Hepatic stellate cell (primary cell): ENCODE measurements at places on chromosomes 2 and 18.

- DNase-seq = peak; percentile 45
These were observed 675 bp upstream of the SPIRE1 start for GRCh38 chr18:12658426-12659138.

DNA sequence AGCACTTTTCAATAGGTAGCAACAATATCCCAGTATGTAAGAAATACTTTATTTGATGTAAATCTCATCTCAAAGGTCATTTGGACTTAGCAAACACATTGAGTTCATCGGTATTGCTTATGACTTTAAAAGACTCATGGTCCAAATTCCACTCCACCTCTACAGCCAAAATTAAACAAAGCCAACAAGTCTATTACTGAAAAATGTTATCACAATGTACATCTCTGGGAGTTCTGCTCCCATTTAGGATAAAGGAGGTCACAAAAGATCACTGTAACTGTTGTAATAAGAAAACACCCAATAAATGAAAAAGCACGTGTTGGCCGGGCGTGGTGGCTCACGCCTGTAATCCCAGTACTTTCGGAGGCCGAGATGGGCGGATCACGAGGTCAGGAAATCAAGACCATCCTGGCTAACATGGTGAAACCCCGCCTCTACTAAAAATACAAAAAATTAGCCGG lies 50.0 kb downstream of the ESCO1 start:
- DNase-seq = no peak

DNA sequence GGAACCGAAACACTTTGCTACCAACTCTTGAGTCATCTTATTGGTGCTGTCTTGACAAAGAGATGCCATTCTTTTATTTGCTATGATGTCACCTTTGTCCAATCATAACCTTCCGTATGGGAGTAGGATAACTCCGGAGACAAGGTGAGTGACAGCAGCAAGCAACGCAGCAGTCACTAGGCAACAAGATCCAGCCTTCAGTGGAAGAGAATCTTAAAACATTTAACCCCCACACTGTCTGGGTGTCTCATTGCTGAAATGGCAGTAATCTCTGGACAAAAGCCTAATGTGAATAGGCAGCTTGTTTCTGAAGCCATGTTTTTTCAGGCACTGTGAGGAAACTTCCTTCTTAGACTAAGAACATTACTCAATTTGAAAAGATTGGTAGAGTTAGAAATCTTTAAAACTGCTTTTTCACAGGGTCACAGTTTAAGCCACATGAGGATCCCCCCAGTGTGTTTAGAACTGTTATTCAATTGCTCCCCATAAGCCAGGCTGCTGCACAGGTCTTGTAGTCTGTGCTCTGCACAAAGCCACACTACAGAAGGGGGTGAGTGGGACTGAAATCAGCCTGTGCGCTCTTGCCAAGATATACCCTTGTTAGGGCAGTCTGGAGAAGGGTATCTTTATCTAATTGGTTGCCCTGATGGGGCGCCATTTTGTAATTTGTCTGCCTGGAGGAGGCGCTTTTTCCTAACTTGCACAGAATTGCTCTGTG lies 131.5 kb upstream of the STON1 start:
- DNase-seq = no peak

DNA sequence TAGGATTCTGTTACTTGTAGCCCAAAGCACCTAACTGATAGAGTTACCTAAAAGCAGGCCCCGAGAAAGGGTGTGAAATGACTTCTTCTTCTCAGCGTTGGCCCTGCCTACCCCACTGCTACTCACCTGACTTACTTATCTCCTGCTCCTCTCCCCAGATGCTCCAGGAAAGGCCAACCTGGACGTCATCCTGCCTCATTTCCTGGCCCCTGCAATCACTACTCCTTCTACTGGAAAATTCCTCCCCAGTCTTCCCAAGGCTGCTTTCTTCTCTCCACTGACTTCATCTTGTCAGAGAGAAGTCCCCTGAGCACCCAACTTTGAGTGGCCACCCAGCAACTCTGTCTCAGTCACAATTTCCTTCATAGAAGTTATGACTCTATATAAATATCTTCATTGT lies 63.4 kb upstream of the KLF7 start:
- DNase-seq = no peak

DNA sequence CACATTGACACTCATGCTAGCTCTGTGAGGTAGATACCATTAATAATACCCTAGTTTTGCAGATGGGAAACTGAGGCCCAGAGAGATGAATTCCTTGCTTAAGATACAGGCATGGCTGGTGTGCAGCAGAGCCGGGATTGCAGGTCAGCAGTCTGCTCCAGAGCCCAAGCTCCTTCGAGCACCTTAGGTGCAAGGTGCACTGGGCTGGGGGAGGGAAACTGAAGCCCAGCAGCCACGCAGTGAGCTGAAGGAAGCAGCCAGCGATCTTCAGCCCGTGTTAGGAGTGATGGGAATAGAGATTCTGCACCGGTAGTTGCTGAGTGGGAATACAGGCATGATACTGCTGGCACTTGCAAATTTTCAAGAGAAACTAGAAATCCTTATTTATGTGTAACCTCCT lies 50.6 kb downstream of the TANC1 start:
- DNase-seq = no peak

- DNase-seq = no peak
These were observed 70.6 kb downstream of the DAW1 start for GRCh38 chr2:227942021-227942420.

DNA sequence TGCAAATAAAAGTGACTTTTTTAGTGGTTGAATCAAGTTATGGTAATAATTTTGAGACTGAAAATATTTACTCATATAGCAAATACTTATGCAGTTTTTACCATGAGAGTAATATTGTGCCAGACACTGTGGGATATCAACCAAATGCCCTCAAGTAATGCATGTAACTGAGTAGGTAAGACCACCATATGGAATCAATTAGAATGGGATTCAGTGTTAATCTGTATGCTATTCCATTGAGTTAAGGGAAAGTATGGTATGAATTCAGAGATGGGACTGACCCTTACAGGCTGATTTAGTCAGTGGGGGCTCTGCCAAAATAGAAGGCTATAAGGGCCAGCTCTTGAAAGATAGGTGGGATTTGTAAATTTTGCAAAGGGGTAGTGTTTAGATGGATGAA lies 131.6 kb downstream of the CCDC85A start:
- no peak for DNase-seq

DNA sequence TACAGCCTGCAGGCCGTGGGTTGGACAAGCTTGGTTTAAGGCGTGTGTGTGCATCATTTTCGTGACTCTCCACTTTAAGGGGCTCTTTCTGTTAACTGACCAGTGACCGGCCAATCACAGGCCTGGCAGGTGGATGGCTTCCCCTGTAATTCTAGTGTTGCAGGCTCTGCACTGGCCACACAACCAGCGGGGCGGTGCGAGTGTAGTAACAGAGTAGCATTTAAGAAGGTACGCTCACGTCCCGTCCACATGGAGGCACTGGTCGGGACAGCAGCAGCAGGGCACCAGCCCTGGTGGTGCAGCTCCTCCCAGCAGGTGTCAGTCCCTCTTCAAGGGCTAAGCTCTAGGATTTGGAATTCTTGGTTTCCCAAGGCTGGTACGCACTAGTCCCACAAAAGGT lies 8.0 kb upstream of the ANO7 start:
- no peak for DNase-seq

DNA sequence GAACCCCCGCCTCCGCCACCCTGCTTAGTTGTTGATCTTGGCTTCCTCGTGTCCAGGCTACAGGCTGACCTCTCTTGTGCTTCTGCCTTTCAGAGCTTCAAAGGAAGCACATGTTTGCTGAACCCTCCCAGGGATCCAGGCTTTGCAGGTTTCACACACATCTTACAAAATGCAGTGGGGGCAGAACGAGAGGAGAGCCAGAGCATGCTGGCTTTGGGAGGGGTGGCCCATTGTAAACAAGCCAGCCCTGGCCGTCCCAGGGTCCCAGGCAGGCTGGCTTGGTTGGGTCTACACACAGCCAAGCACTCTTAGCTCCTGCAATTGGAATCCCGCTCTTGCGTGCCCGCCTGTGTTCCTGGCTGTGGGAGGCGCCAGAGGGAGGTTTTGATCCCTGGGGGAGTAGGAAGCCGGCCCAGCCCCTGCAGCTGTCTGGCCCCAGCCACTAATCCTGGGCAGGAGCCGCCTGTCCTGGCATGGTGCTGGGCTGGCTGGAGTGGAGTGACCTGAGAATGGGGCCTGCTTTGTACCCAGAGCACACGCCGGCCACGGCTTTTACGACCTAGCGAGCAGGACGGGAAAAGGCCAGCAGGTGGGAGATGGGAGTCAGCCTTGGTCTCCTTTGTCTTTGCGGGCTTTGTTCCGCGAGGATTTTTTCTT lies 53.9 kb downstream of the SH3BP4 start:
- no peak for DNase-seq

GRCh38 chr2:126846241-126846640 lies 52.4 kb upstream of the TEX51 start:
- DNase-seq = no peak

- no peak for DNase-seq
These were observed 19.5 kb downstream of the G6PC2 start for GRCh38 chr2:168920504-168921157.

DNA sequence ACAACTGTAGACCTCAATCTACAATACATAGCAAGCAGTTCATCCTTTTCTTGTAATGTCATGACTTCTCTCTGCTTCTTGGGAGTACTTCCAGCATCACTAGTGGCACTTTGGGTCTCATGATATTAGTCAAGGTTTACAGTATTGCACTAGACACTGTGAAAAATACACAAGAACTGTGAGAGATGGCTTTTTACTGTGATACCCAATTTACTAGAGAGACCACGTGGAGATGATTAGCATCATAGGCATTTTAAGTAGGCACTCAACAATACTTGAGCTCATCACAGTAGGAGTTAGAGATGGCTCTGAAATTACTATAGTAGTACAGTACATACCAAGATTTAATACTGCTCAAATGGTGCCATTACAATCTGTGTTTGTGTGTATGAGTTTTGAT lies 112.8 kb upstream of the EML6 start:
- no peak for DNase-seq

- DNase-seq = no peak
These were observed 132.9 kb upstream of the PKDCC start for GRCh38 chr2:41914936-41915335.

- DNase-seq = no peak
These were observed 77.0 kb upstream of the UBXN4 start for GRCh38 chr2:135664623-135665068.

- no peak for DNase-seq
These were observed 66.2 kb downstream of the CRACDL start for GRCh38 chr2:98869870-98870269.

DNA sequence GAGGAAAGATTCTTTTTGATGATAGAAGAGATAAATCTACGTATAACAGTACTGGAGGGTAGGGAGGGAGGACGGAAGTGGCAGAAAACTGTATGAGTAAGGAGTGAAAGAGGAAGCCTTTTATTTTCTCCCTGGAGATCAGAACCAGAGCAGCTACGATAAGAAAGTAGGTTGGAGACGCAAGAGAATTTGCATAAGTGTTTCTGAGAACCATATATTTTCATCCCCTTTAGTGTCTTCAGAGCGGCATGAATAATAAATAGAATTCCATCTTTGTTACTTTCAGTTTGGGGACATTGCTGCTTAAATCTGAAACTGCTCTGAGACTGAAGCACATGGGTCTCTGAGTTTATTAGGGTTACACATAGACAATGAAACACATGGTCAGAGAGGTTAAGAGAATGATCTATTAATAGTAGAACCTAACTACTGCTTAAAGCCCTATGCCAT lies 230.2 kb upstream of the TNP1 start:
- peak; percentile 39 for DNase-seq

- DNase-seq = no peak
These were observed 113.7 kb downstream of the TTC27 start for GRCh38 chr2:32741575-32741974.

- no peak for DNase-seq
These were observed 92.8 kb downstream of the ASAP2 start for GRCh38 chr2:9299161-9300100.

- DNase-seq = no peak
These were observed 460 bp upstream of the LRRFIP1 start for GRCh38 chr2:237626813-237627440.

DNA sequence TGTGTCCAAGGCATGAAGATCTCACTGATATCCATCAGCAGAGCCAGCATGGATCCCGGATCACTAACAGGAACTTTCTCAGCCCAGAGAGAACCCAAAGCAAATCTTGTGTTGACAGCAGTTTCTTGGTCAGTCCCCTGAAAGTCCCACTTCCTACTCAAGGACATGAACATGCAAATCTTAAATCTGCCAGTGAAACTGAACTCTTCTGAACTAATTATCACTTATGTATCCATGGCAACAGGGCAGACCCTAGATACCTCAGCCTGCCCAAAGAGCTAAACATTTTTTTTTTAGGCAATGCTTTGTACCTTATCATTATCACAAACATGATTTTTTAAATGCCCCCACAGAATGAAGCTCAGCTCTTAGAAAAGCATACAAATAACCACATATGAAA lies 127.8 kb upstream of the DDX18 start:
- DNase-seq = no peak

DNA sequence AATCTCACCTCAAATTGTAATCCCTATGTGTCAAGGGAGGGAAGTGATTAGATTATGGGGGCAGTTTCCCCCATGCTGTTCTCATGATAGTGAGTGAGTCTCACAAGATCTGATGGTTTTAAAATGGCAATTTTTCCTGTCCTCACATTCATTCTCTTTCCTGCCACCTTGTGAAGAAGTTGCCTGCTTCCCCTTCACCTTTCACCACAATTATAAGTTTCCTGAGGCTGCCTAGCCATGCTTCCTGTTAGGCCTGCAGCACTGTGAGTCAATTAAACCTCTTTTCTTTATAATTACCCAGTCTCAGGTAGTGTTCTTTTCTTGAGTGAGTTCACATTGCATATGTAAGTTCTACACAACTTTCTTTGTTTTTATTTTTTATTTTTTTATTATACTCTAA lies 271.5 kb downstream of the EXOC6B start:
- no peak for DNase-seq

DNA sequence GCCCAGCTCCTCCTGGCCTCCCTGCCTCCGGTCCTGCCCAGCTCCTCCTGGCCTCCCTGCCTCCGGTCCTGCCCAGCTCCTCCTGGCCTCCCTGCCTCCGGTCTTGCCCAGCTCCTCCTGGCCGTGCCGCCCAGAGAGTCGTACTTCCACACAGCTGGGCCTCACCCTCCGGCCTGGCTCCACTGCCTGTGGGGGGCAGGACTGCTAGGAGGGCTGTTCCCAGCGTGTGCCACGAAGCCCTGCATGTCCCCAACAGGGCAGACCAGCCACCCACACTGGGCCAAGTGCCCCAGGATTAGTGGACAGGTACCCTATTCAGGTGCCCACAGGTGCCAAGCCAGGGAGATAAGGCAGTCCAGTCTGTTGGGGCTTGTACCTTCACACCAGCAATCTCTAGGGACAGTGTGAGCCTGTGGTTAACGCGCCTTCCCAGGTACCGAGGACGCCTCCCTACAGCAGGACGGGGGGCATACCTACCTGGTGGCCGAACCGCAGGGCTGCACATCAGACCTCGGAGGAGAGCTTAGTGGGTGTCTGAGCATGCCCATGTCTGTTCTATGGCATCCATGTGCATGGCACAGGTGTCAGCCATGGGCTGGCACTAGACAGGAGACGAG lies 5.3 kb downstream of the GPC1 start:
- DNase-seq = no peak
